ENCODE measurements at places on chromosomes 12 and 14. TPM values are rescaled to one million over a fixed set of nuclear protein-coding genes. Genes with fewer than 3 reads are reported as not detected.

The ADCY4 gene
- total RNA-seq = 0.43 TPM

DNA sequence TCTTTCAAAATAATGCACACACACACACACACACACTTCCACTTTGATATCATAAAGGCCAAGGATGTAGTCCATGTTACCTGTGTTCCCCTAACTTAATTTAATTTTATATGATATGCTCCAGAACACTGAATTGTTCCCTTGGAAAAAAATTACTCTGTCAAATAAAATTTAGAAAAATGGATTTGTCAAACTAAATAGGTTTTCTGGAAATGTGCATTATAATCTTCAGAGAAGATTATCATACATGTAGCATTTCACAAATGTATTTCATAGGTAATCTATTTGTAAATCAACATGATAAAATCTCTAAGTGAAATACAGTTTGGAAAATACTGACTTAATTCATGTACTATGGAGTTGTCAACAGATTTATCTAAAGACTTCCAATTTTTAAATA lies 68.6 kb downstream of the CNTN1 start:
- no peak for DNase-seq

- DNase-seq = no peak
These were observed 52.6 kb downstream of the GPHB5 start for GRCh38 chr14:63266106-63266505.

The EFCAB11 gene
- 5.2 TPM for total RNA-seq

The CCDC177 gene
- not detected for total RNA-seq

GRCh38 chr12:3263939-3264922 lies 187.1 kb downstream of the TSPAN9 start:
- no peak for DNase-seq

GRCh38 chr12:102917026-102917787 lies at the start of gene PAH:
Gene PAH, minus strand, starts transcription at chr12:102917244. Its CDS starts 114 bp downstream, at chr12:102917130.
- no peak for DNase-seq

The GLIPR1L1 gene
- not detected for total RNA-seq
